ENCODE measurements at places on chromosomes 13 and 19.

DNA sequence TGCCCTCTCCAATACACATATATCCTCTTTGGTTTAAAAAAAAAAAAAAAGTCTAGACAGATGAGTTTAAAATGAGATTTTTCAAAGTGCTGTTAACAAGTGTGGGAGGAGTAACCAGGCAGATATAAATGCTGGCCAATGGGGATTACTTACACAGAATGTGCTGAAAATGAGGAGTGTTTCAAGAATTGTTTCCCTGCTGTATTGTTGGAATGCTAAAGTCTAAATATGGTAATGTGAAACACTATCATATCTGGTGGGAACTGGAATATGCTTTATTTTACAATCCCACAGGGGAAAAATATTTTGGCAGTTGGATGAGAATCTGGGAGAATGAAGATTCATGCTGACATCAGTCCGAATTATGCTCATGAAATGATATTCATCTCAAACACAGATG lies 250.7 kb downstream of the DCT start:
- DNase-seq, result no peak

- DNase-seq, result no peak
These were observed 21.5 kb upstream of the OXGR1 start for GRCh38 chr13:97015661-97016350.

- no peak for DNase-seq
These were observed 1248.9 kb downstream of the SLITRK5 start for GRCh38 chr13:88919970-88920628.

GRCh38 chr13:95140502-95140901 lies 160.7 kb downstream of the ABCC4 start:
- DNase-seq, result no peak

- no peak for DNase-seq
These were observed 4.9 kb upstream of the SMIM17 start for GRCh38 chr19:56637976-56638555.

GRCh38 chr19:21463449-21464105 lies 41.8 kb upstream of the ZNF429 start:
- DNase-seq, result no peak

- DNase-seq, result no peak
These were observed 699 bp downstream of the IFNL1 start for GRCh38 chr19:39296906-39297305.

DNA sequence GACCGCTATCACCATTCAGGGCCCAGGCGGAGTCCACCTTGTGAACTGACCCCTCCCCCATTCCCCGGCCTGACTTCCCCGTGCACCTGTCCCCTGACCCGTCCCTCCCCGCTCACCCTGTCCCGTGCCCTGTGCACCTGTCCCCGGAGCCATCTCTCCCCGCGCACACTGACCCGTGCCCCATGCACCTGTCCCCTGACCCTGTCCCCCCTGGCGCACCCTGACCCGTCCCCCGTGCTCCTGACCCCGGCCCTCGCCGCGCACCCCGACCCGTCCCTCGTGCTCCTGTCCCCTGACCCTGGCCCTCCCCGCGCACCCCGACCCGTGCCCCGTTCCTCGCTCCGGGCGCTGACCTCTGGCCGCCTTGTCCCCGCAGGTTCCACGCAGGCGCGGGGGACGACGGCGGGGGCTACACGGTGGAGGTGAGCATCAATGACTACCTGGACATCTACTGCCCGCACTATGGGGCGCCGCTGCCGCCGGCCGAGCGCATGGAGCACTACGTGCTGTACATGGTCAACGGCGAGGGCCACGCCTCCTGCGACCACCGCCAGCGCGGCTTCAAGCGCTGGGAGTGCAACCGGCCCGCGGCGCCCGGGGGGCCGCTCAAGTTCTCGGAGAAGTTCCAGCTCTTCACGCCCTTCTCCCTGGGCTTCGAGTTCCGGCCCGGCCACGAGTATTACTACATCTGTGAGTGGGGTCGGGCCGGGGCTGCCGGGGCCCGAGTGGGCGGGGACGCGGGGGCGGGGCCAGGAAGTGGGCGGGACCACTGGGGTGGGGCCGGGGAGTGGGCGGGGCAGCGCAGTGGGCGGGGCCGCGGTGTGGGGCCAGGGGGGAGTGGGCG lies 9.7 kb downstream of the EFNA2 start:
- peak; percentile 42 for DNase-seq

GRCh38 chr13:111399776-111400538 lies 79.5 kb downstream of the TEX29 start:
- DNase-seq, result no peak
